ENCODE measurements at places on chromosomes 7 and 10.

- peak; percentile 49 for DNase-seq
Measured at GRCh38 chr10:17234431-17234945, 6.4 kb downstream of the VIM start.

DNA sequence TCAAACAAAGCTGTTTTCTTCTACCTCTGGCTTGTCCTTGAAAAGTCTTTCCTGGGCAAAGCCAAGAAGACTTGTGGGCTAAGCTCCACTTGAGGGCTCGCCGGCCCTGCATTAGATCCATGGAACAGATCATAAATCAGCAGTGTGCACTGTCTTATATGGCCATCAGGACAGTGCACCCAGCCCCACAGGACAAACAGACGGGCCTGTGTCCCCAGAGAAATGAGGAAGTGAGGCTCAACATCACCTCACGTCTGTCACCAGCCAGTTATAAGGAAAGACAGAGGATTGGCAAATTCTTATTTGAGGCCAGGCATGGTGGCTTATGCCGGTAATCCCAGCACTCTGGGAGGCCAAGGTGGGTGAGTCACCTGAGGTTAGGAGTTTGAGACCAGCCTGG lies 12.3 kb upstream of the IFT22 start:
- DNase-seq = peak; percentile 30

GRCh38 chr10:28624351-28624750 lies 53.0 kb upstream of the BAMBI start:
- no peak for DNase-seq

DNA sequence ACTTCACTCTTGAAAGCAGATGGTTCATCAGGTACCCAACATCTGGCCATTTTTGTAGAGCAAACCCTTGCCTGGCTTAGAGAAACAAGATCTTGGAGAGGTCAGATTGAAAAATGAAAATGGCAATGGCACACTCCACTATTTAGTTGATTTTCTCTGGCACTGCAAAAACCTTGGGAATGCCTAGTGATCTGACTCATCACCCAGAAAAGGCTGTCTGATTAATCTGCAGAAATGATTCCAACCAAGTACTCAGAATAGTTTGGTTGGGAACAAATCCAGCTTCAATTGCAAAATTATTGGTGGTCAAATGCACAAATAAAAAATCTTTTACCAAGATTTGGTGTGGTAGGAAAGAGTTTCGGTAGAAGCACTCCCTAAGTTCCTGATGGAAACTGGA lies 351.2 kb downstream of the PHTF2 start:
- no peak for DNase-seq

DNA sequence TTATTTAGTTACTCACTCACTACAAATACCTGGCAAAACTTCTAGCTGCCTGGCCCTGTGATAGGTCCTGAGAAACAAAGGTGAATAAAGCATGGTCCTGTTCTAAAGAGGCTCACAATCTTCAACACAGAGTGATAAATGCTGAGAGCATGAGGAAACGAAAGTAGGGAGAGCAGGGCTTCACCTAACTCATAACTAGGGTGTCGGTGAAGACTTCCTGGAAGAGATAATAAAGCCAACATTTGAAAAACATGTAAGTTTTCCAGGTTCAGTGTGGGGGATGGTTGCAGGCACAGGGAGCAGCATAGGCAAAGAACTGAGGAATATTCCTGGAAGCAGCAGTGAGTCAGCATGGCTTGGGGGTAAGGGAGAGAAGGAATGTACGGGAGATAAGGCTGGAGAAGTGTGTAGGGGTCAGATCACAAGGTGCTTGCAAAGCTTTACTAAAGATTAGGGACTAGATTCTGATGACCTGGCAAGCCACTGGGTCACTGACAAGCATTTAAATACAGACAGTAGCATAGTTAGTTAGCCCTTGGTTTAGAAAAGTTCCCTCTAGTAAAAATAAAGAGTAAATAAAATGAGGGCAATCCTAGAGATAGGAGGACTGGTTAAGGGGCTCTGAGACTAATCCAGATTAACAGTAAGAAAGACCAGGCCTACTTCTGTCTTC lies 5.1 kb downstream of the KEL start:
- DNase-seq = no peak

DNA sequence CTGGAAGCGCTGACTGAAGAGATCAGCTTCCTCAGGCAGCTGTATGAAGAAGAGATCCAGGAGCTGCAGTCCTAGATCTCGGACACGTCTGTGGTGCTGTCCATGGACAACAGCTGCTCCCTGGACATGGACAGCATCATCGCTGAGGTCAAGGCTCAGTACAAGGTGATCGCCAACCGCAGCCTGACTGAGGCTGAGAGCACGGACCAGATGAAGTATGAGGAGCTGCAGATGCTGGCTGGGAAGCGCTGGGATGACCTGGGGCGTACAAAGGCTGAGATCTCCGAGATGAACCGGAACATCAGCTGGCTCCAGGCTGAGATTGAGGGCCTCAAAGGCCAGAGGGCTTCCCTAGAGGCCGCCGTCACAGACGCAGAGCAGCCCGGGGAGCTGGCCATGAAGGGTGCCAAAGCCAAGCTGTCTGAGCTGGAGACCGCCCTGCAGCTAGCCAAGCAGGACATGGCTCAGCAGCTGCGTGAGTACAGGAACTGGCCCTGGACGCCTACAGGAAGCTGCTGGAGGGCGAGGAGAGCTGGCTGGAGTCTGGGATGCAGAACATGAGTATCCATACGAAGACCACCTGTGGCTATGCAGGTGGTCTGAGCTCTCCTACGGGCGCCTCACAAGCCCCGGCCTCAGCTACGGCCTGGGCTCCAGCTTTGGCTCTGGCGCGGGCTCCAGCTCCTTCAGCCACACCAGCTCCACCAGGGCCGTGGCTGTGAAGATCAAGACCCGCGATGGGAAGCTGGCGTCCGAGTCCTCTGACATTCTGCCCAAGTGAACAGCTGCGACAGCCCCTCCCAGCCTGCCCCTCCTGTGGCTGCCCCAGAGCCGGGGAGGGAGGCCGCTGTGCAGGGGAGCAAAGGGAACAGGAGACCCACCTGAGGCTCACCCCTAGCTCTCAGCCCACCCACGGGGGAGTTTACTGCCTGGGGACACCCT lies 24.9 kb upstream of the AMPH start:
- DNase-seq = no peak

DNA sequence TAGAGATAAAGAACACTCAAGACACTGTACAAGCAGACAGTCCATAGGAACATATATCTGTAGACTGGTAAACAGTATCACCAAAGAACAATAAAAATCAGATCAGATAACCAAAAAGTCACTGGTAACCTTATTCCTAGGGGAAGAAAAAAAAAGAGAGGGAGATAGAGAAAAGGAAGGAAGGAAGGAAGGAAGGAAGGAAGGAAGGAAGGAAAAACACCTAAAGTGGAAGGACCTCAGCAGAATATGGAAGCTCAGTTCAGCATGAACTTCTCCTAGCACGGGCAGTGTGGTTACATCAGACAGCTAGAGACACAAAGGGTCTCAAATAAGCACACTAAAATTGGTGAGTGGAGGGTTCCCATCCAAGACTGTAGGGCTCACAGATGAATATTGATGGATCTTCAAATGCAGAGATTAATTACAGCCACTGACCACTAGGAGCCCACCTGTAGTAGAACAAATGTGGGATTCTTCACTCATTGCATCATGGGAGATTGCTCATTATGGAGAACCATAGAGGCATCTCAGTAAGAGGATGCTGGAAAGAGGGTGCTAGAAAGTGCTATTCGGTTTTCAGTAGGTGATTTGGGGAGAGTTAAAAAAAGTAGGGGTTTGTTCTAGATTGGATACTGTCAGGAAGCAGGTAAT lies 293.4 kb upstream of the C7orf33 start:
- DNase-seq = no peak

GRCh38 chr10:60175441-60175971 lies 214.2 kb downstream of the ANK3 start:
- DNase-seq = no peak

DNA sequence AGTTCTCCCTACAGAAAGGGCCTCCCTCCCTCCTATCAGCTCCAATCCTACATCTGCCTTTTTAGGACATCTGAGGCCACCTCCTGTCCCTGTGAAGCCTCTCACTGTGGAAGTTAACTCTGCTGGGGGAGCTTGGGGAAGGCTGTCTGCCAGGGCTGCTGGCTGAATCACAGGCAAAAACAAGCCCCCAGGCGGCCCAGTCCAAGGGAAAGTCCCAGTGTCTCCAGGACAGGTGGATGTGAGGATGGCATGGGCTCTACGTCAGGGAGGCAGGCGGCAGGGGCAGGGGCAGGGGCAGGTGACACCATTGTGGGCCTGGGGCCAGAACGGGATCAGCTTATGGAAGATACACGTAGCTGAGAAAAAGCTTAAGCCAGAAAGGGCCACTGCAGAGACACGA lies 240.2 kb downstream of the MAD1L1 start:
- DNase-seq = no peak

GRCh38 chr10:43681220-43681619 lies 32.5 kb upstream of the ZNF32 start:
- DNase-seq = no peak

GRCh38 chr10:132485391-132485790 lies 52.2 kb upstream of the INPP5A start:
- DNase-seq = no peak

- DNase-seq = no peak
Measured at GRCh38 chr10:132700156-132701098, 85.5 kb downstream of the NKX6-2 start.

- DNase-seq = no peak
Measured at GRCh38 chr7:80653244-80653643, 14.8 kb downstream of the CD36 start.

Data from common myeloid progenitor, CD34-positive (primary cell).